Muscle of leg (tissue), 16 donors: ENCODE measurements at places on chromosomes 4 and X.

GRCh38 chr4:73181231-73181630, 77.4 kb downstream of the ANKRD17 start:
- DNase-seq: peak; percentile 12

DNA sequence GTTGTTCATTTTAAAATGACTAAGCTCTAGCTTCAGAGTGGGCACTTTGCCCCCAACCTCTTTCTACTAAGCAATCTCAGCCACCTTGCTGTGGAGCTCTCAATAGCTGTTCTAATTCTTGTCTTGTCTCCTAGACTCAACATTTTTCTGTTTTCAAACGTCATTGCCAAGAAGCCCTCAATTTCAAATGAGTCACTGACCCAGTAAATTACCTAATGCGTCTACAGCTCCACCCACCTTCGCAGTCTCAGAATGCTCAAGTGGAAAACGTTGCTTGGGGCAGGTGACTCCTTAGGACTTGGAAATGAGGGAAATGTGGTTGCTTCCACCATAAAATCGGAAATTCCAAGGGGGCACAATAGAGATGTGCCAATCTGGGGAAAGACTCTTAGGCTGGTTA, 59.0 kb downstream of the ING2 start:
- DNase-seq: no peak

DNA sequence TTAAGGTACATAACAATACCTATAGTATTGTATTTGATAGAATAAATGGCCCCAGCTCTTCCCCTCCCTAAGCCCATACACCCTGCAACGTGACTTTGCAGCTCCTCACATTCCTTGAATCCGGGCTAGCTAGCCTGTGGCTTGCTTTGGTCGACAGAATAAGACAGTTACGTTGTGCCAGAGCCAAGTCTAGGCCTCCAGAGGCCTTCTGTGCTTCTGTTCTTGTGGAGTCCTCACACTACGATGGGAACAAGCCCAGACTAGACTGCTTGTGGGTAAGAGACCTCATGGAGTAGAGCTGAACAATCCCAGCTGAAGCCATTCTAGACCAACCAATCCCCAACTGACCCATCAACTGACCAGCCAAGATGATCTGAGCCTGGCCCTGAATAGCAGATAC, 102.4 kb upstream of the PLAC1 start:
- DNase-seq: peak; percentile 46

- no peak for DNase-seq
Measured at GRCh38 chrX:44596277-44596676, 53.6 kb upstream of the FUNDC1 start.

GRCh38 chrX:131225078-131225477, 64.0 kb downstream of the IGSF1 start:
- no peak for DNase-seq

DNA sequence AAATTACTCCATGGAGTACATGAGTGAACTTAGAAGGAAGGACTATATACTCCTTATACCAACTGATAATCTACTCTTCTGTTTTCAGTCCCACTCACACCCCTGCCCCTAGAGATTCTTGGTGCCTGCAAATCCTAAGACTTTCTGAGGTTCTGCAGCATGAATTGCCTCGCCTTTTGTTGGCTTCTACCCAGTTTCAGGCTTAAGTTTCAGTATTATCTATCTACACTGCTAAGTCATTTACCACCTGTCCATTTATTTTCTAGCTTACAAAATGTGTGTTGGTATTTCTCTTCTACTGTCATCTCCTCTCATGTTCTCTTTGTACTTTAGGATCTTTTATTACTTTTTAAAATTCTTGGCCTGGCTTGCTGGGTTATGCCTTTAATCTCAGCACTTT, 94.4 kb upstream of the AMOT start:
- no peak for DNase-seq

GRCh38 chr4:24856586-24856985, 56.3 kb downstream of the CCDC149 start:
- DNase-seq: no peak
